ENCODE measurements at places on chromosomes 12 and 14. TPM values are rescaled to one million over a fixed set of nuclear protein-coding genes. Genes with fewer than 3 reads are reported as not detected.

The E2F7 gene
- 0.55 TPM for total RNA-seq

The ADAMTS20 gene
- total RNA-seq: not detected

The SLC4A8 gene
- 2.6 TPM for total RNA-seq

DNA sequence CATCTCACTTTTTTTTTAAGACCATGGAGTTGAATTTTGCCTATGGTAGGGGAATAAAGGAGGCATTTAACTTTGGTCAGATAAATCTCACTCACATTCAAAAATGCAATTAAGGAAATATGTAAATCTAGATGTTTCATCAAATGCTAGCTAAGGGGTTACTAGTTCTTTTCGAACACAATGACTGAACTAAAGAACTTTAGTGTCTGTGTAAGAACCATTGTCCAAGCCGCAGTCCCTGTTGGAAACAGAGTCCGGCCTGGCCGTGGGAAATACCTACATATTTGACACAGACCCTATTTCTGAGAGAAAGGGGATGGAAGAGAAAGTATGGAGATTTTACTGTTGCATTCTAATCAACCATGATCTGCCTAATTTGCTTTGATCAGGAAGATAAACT is 17.4 kb downstream of the LGR5 start:
- no peak for DNase-seq

DNA sequence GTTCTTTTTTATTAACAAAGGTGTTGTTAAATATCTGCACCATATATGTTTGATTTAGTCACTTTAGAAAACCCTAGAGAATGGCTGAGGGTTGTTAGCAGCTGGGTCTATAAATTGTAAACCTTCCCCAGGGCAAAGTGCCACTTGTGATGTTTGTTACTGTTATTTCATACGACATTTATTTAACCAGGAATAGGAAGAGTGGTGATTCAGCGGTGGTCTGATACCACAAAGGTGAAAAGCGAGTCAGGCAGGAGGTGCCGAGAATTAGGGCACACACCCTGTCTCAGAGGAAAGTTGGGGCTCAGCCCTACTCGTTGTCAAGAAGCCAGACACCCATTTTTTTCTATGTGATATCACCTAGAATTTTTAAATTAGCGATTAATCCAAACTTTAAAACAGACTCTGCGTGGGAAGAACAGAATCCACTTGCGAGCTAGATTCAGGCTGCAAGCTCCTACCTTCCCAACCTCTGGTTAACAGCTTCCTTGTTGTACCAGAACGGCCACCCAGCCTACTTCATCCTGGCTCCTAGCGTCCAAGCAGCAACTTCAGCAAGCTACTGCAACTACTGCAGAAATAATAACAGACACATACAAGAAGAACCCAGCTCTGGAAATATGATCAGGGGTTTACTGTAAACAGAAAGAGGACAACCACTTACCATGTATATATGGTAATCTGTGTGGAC is 126.7 kb downstream of the TMEM132D start:
- DNase-seq: no peak

DNA sequence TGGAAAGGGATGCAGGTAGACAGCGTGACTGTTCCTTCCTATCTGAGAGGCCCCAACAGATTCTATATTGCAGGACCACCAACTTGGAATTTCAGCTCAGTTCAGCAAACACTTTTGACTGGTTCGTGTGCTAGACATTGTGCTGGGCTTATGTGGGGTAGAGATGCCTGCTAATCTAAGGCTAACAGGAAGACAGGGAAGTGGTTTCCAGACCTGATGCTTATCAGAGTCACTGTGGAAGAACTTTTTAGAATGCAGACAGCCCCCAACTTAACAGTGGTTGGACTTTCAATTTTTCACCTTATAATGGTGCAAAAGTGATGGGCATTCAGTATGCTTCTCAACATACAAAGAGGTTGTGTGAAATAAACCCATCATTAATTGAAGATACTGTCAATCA is 32.2 kb downstream of the NTF3 start:
- DNase-seq: no peak

DNA sequence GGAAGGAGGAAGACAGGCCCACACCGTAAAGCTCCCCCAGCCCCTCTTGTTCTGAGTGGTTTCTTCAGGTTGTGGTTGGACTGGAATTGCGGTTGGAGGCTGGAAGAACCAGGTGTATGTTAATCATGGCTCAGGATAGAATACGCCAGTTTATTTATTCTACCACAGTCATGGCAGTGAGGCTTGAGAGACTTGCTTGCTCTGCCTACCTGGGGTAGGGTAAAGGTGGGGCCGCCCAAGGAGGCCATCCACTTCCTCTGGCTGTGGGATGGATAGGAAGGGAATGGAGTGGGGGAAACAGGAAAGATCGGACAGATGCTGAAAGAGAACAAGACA is 8.1 kb downstream of the SHMT2 start:
- DNase-seq: no peak

GRCh38 chr12:7479771-7480170 is 23.8 kb downstream of the CD163 start:
- DNase-seq: no peak

- DNase-seq: no peak
These were observed 7.7 kb upstream of the HEATR5A start for GRCh38 chr14:31428011-31428410.
